ENCODE measurements at places on chromosomes 7 and 10.

- DNase-seq = no peak
Measured at GRCh38 chr10:62817121-62817765, 1.1 kb upstream of the EGR2 start.

- DNase-seq = no peak
Measured at GRCh38 chr10:130638991-130639390, 502.8 kb downstream of the GLRX3 start.

- DNase-seq = no peak
Measured at GRCh38 chr10:61188691-61189090, 244.7 kb upstream of the RHOBTB1 start.

DNA sequence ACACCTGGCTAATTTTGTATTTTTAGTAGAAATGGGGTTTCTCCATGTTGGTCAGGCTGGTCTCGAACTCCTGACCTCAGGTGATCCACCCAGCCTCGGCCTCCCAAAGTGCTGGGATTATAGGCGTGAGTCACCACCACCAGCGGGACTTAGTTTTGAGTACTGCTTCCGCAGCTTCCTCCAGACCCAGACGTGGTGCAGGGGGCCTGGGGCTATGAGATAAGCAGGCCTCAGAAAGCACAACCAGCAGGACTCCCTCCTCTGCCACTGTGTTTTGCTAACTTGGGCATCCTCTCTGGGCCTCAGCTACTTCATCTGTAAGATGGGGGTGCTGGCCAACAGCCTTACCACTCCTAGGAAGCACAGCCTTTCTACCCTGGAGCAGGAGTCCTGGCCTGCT lies 37.8 kb downstream of the GOLGA7B start:
- DNase-seq = no peak

- no peak for DNase-seq
Measured at GRCh38 chr7:27129729-27130539, 623 bp downstream of the HOXA4 start.

- no peak for DNase-seq
Measured at GRCh38 chr7:13878154-13878553, 111.3 kb downstream of the ETV1 start.

- DNase-seq = no peak
Measured at GRCh38 chr10:21602313-21602712, 68.3 kb downstream of the MLLT10 start.

DNA sequence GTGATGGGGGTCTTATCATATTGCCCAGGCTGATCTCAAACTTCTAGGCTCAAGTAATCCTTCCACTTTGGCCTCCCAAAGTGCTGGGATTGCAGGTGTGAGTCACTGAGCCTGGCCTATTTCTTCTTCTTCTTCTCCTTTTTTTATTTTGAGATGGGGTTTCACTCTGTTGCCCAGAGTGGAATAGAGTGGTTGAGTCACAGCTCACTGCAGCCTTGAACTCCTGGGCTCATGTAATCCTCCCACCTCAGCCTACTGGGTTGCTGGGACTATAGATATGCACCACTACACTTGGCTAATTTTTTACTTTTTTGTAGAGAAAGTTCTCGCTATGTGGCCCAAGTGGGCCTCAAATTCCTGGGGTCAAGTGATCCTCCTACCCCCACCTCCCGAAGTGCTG lies 124.3 kb downstream of the SKIDA1 start:
- no peak for DNase-seq

DNA sequence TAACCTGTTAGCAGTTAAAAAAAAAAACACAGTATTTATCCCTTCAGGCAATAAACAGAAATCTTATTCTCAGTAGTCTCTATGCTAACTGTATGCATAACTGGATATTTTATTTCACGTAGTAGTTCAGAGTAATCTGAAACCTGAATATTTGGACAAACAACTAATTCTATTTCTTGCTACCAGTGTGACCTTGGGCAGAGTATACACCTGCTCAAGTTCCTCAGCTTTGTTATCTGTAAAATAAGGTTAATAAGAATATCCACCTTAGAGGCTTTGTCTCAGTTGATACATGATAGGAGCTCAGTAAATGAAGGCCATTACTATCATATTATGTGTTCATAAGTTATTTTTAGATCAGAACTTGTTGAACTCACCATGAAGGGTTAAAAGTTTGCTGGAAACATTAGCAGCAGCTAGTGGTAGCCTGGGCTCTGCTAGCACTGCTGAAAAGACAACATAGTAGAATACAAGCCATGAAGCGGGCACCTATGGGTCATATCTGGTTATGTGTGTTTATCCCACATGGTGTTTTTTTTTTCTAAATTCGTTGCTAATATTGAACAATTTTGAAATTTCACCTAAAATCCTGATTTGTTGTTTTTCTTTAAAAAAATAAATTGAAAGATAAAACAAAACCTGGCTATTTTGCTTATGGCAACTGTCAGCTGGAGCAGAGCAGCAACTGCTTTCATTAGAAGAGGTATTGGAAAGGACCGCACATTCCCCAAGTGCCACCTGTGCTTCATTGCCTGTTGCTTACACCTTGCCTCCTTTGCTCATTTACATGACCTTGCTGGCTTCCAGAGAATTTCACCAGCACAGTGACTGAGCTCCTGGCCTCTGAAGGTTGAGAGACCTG lies 303.0 kb downstream of the PRKG1 start:
- DNase-seq = no peak

DNA sequence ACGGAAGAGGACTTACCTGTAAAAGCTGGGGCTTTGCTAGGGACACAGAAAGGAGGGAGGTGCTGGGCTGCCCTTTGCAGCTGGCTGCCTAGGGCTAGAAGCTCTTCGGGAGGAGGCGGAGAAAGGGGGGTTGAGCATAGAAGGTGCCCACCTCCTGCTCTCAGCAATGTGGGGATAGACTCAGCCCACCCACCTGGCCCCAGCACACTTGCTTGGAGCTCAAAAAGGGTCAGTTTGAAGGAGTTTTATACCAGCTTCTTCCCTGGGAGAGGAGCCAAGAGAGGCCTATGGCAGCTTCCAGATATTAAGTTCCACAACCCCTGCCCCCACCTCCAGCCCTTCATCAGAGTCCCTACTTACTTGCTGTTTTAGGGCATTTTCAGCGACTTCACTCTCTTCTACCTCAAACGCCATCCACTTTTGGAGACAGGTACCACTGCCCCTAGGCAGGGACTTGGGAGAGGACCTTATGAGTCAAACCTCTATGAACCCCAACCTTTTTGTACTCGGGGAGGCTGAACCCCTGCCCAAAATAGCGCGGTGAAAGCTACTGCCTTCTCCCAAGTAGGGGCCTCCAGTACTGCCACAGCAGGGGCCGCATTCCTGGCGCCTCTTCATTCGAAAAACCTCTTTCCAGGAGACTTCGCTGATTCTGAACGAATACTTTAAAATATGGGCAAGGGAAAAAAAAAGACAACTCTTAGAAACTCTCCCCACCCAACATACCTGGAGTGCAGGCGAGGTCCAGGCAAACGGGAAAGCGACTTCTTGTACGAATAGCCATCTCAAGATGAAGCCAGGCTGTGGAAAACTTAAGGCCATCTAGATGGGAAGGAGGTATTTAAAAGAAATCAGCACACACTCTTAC lies 1.2 kb upstream of the EVX1 start:
- DNase-seq = no peak

GRCh38 chr10:116780691-116781205 lies 38.4 kb upstream of the HSPA12A start:
- DNase-seq = no peak

GRCh38 chr7:459584-460373 lies 59.9 kb downstream of the PDGFA start:
- DNase-seq = no peak

- DNase-seq = no peak
Measured at GRCh38 chr7:50799873-50800272, 17.2 kb upstream of the GRB10 start.

GRCh38 chr10:44437840-44438511 lies 53.1 kb upstream of the CXCL12 start:
- DNase-seq = no peak

DNA sequence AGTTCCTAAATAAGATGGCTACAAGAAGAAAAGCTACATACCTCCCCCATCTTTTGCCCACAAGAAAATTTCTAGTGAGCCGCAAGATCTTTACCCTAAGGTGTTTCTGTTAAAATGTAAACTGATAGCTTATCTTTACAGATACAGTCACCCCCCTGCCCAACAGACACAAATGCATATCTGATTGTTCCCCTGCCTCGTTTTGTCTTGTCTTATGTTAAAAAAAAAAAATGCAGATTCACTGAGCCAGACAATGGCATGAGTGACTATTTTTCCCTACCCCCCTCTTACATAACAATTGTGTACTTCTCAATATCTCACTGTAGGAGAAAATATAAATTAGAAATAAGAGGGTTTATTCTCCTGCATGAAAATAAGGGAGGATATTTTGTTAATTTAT lies 8.5 kb downstream of the ZNF138 start:
- DNase-seq = no peak

DNA sequence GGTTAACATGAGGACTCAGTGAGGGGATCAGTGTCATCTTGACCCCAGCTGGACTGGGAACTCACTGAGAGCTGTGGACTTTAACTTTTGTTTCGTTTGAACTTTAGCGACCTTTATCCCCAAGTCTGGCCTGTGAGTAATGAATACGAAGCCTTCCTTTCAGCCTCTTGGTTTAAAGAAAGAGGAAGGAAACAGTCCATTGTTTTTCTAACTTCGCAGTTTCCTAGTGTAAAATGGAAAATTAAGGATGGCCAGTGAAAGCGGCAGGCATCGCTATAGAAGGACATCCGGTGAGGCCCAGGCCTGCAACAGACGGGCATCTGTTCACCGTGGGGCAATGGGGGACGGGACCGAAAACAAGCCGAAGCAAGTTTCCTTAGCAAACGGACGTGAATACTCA lies 44.1 kb upstream of the ADO start:
- DNase-seq = no peak

GRCh38 chr7:69060516-69060915 lies 537.8 kb upstream of the AUTS2 start:
- DNase-seq = no peak

DNA sequence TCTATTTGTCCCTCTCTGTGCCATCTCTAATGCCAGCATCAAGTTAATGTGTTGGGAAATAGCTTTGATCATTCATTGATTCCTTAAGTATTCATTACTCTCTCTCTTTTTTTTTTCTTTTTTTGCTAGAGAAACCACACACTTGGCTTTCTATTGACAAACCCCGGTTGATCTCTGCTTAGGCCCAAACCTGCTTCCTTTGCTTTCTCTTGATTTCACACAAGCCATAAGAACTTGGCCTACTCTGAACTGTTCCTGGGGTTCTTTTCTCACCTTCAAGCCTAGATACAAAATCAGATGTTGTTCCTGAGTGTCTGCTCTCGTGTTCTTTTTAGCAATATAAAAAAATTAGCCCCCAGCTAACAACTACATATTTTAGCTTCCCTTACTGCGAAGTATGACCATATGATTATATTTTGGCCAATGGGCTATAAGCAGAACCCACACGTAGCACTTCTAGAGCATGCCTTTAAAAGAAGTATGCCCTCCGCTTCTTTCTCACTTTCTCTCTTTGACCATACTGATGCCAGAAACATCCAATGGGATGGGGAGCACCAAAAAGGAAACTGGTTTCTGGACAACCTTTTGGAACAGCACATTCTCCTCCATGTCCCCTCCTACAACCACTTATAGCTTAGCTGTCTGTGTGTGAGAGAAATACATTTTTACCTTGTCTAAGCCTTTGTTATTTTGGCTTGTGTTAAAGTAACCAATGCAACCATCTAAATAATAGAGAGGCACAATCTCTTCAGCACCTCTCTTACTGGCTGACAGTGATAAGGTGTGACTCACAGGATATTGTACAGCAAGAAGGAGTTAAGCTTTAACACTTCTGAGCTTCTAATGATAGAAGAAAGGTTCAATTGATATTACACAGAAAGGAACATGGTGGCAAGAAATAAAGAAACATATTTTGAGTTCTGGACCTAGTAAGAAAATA lies 96.6 kb upstream of the LRRN3 start:
- peak; percentile 35 for DNase-seq

- DNase-seq = peak; percentile 25
Measured at GRCh38 chr7:11427686-11428273, 404.2 kb downstream of the THSD7A start.

DNA sequence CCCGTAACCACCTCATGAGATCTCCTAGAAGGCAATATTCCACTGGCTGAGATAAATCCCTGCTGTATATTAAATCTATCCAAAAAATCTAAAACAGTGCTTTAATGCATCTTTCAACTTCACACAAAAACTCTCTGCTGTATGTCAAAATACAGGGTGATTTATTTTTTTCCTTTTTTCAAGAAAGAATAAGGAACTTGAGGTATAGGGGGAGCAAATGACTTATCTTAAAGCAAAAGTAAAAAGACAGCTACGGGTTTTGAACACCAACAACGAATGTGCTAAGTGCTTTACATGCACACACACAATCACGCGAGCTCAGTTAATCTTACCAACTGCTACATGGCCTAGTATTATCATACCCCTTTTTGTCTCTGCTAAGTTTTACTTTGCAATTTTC lies 168.9 kb upstream of the PHF14 start:
- DNase-seq = no peak

GRCh38 chr10:15460661-15461060 lies 89.6 kb upstream of the FAM171A1 start:
- DNase-seq = no peak

DNA sequence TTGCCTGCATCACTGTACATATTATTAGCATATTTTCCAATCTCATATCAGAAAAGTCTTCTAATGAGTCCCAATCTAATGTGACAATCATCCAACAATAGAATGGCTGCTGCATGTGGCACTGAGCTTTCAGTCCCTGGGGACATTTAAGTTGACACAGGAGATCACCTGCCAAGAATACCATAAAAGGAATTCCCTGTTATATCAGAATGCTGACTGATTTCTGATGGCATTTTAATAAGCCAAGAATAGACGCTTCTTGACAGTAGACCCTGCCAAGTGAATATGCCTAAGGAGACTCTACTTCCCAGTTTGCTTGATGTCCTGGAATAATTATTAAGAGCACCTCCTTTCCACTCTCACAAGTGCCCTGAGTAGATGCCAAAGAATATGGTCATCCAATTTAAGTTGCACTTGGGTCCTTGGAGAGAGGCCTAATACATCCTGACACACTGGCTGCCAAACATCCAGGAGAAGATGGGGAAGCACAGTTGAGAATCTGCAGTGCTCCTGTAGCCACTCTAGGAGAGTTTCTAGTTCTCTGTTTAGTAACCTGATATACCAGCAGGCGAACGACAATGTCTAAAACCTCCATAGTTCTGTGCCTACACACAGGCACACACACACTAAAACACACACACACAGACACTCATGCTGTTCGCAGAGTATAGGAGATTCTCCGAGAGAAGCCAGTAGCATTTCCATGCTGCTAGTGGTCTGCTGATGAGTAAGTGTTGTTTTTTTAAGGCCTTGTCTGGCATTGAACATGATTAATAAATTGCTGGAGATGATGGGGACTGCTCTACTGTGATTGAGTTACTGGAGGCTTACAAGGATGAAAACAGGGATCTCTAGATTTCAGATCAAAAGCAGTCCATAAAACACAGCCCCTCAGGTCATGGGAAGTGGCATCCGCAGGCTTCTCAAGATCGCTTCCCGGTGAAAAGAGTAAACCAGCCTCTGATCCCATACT lies 369.6 kb downstream of the KCNMA1 start:
- DNase-seq = no peak

DNA sequence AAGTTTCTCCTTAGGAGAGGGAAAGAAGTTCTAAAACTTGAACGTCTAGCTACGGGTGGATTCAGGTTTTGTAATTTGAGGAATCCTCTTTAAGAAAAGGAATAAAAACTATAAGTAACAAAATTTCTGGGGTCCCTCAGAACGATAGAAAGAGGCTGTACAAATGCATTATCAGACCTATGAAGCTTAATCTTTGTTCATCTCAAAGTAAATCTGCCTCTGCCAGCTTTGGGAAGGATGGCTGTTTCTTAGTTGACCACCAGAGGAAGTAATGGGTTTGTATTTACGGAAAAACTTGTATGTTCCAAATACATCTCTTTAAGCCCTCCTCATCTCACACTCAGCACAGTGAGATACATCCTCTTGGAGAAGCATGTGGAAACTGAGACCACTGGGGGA lies 864 bp downstream of the PSTK start:
- no peak for DNase-seq
